ENCODE measurements at places on chromosomes 7 and 10. TPM values are rescaled to one million over a fixed set of nuclear protein-coding genes. Genes with fewer than 3 reads are reported as not detected.

HOXA4 gene
- total RNA-seq = 0.14 TPM

CCDC186 gene
- 15.1 TPM for total RNA-seq

AKR1C1 gene
- total RNA-seq = 321 TPM

STEAP2 gene
- total RNA-seq = 50.3 TPM

UPK3B gene
- 0.46 TPM for total RNA-seq

HSPA12A gene
- total RNA-seq = 12.1 TPM

Data from smooth muscle cell of bladder (primary cell).